ENCODE measurements at places on chromosomes 3 and 15. TPM values are rescaled to one million over a fixed set of nuclear protein-coding genes. Genes with fewer than 3 reads are reported as not detected.

HGD gene
- 0.73 TPM for total RNA-seq

LRRC2 gene
- total RNA-seq: 70.6 TPM

MYO5C gene
- 2.0 TPM for total RNA-seq

TLR9 gene
- total RNA-seq: 0.16 TPM

LYZL4 gene
- total RNA-seq: not detected

OR5K2 gene
- total RNA-seq: not detected

PARP16 gene
- total RNA-seq: 4.7 TPM

KIF23 gene
- total RNA-seq: 1.3 TPM

RETNLB gene
- not detected for total RNA-seq

CASR gene
- total RNA-seq: not detected

SEMA3F gene
- total RNA-seq: 10.0 TPM

ALDH1A2 gene
- 22.9 TPM for total RNA-seq

FBXW12 gene
- total RNA-seq: not detected

UROC1 gene
- not detected for total RNA-seq

CHCHD4 gene
- 23.0 TPM for total RNA-seq

ACKR2 gene
- 1.5 TPM for total RNA-seq

MOBP gene
- 0.08 TPM for total RNA-seq

MBD4 gene
- 18.2 TPM for total RNA-seq

ANKRD34C gene
- 0.78 TPM for total RNA-seq

NSMCE3 gene
- total RNA-seq: 6.5 TPM

DNAJB11 gene
- total RNA-seq: 34.3 TPM

WDR93 gene
- not detected for total RNA-seq

CRELD1 gene
- 60.1 TPM for total RNA-seq

Data from cardiac septum (tissue), 1 donor.